ENCODE measurements at places on chromosomes 16 and 17.

DNA sequence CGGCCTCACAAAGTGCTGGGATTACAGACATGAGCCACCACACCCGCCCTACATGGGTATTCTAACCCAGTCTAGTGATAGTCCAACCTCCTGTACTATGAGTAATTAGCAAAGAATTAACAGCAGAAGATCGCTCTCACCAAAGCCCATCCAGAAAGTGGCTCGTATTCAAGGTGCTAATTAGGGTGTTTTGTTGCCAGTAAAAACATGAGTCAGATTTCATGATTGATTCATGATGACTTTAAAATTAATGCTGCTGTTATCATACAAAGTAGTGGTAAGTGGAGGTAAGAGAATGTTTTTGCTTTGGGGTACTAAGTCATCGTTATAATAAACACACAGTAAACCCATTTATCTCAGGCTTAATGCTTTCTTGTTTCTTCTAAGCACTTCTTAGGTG, 428.8 kb downstream of the WWOX start:
- DNase-seq, result no peak

DNA sequence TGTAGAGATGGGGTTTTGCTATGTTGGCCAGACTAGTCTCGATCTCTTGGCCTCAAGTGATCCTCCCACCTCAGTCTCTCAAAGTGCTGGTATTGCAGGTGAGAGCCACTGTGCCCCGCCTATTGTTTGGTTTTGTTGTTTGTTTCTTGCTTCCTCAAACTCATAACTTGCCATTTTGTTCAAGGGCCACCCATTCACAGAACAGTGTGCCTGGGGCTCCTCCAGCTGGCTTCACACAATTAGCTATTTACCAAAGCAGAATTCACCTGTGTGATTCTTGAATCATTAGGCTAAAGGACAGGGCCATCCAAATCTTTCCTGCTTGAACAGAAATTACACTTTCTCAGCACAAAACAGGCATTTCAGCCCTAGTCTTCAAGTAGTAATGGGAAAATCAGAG, 7.2 kb downstream of the ABHD15 start:
- no peak for DNase-seq

GRCh38 chr17:15351478-15351840, 10.1 kb upstream of the TEKT3 start:
- DNase-seq, result no peak

DNA sequence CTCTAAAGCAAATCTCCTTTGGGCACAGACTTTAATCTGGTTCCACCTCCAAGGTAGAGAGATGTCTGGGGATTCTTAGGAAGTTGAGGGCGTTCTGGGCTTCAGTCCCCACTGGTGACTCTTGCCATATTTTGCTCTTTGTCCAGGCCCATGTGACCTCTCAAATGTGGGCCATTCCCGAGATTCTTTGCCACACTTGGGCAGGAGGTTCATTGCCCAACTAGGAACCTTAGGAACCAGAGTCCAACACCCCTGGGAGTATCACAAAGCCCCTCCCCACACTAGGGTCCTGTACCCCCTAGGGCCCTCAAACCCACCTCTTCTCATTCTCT, 6.5 kb downstream of the KRT14 start:
- DNase-seq, result no peak

Measured in SW 1271 (cell line).